ENCODE measurements at places on chromosomes 2 and 18. TPM values are rescaled to one million over a fixed set of nuclear protein-coding genes. Genes with fewer than 3 reads are reported as not detected.
A peak's percentile ranks its signal among the peaks of the same experiment; 100 is the strongest.

Gene EHBP1
- 29.1 TPM for total RNA-seq

Gene MAP3K20
- 30.9 TPM for total RNA-seq

Gene HOXD3
- total RNA-seq = not detected

Gene IDH1
- total RNA-seq = 61.1 TPM

Gene CXCR4
- total RNA-seq = 164 TPM

Gene POTEI
- total RNA-seq = 0.47 TPM

Gene INPP5D
- total RNA-seq = 0.47 TPM

- peaks cover 43% of the 10 kb centered on the region for H3K4me1 ChIP-seq
- H3K27ac ChIP-seq = no peak overlapping the region
- H3K36me3 ChIP-seq = no peaks in the 10 kb centered on the region
- H3K27me3 ChIP-seq = no peaks in the 10 kb centered on the region
- no peak overlapping the region for H3K4me3 ChIP-seq
These were observed 54.4 kb downstream of the LBH start for GRCh38 chr2:30285758-30286157.

DNA sequence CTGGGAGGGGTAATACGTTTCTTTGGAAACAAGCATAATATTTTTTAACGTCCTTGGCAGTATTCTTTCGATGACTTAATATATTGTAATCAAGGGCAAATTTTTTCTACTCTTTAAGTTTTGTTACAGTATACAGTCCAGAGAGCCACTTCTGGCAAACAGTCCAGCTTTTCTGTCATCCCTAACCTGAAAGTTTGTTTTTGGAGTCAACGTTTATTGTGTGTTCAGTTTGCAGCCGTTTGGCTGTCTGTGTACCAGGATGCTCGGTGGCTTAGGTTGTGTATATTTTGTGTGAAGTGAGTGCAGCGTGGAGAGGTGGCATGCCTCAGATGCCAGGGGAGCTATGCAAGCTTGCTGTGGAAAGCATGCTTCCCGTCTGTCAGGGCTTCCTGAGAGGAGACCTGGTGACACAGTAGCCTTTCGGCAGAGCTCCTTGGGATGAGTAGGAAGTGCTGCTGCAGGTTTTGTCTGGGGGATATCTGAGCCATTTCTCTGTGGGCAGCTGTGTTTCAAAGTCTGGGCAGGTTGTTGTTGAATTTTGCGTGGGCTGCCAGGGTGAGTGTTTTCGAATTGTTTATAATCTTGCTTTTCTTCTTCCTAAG, 14.7 kb downstream of the MAP3K20 start:
- H3K36me3 ChIP-seq = peaks cover 16% of the 10 kb centered on the region
- no peak overlapping the region for H3K4me3 ChIP-seq
- H3K27ac ChIP-seq = no peak overlapping the region
- no peaks in the 10 kb centered on the region for H3K4me1 ChIP-seq
- peak; percentile 15 for DNase-seq

DNA sequence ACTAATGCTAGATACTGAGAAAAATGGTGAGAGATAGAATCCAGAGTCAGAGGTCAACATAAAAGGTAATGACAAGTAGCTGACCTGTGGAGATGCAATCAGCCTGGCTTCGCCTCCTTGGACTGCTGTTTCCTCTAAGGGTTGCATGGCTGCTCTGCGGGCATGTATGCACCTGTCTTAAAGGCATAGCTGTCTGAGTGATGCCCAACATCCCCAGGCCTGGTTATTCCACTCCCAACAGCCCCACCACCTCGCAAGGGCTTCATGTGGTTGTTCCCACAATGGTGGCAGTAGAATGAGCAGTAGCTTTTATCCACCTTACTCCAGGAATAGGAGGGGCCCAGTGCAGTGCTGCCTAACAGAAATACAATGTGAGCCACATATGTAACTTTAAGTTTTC, 69.7 kb upstream of the ALK start:
- no peak overlapping the region for H3K4me3 ChIP-seq
- H3K27ac ChIP-seq = no peak overlapping the region
- DNase-seq = no peak
- no peaks in the 10 kb centered on the region for H3K4me1 ChIP-seq
- H3K27me3 ChIP-seq = peaks cover 7% of the 10 kb centered on the region

DNA sequence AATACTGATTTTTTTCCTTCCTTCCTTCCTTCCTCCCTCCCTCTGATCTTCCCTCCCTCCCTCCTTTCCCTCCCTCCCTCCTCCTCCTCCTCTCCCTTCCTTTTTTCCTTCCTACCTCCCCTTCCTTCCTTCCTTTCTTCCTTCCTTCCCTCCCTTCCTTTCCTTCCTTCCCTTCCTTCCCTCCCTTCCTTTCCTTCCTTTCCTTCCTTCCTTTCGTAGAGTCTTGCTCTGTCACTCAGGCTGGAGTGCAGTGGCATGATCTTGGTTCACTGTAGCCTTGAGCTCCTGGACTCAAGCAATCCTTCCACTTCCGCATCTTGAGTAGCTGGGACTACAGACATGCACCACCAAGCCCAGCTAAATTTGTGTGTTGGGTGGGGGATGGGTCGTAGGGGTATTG, 8.9 kb upstream of the TMEM131 start:
- DNase-seq = no peak
- no peaks in the 10 kb centered on the region for H3K27me3 ChIP-seq
- no peaks in the 10 kb centered on the region for H3K36me3 ChIP-seq
- no peak overlapping the region for H3K4me3 ChIP-seq
- no peak overlapping the region for H3K27ac ChIP-seq

GRCh38 chr2:45542013-45542412, 69.1 kb downstream of the SRBD1 start:
- DNase-seq = no peak
- H3K27me3 ChIP-seq = no peaks in the 10 kb centered on the region
- no peaks in the 10 kb centered on the region for H3K4me1 ChIP-seq
- no peak overlapping the region for H3K4me3 ChIP-seq
- H3K27ac ChIP-seq = no peak overlapping the region

- H3K27me3 ChIP-seq = no peaks in the 10 kb centered on the region
- H3K27ac ChIP-seq = no peak overlapping the region
- no peaks in the 10 kb centered on the region for H3K36me3 ChIP-seq
- no peak for DNase-seq
These were observed 87.1 kb downstream of the ACKR3 start for GRCh38 chr2:236656721-236657120.

DNA sequence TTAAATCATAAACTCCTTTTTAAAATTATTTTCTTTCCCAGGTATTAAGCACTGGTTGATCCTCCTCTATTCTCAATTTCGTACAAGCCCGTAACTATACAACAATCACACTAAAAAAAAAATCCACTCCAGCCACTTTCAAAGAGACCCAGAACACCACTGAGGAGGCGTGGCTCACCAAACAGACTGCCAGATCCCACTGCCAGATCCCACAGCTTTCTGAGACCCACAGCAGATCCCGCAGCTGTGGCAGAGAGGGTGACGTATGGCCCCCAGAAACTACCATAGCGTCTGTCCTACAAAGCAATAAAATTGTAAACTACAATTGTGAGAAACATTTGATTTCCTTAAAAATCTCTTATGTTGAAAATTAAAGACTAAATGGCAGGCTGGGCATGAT, 230.7 kb upstream of the PXDN start:
- DNase-seq = no peak
- no peak overlapping the region for H3K27ac ChIP-seq
- H3K4me3 ChIP-seq = no peak overlapping the region
- H3K36me3 ChIP-seq = no peaks in the 10 kb centered on the region
- H3K27me3 ChIP-seq = peaks cover 19% of the 10 kb centered on the region

DNA sequence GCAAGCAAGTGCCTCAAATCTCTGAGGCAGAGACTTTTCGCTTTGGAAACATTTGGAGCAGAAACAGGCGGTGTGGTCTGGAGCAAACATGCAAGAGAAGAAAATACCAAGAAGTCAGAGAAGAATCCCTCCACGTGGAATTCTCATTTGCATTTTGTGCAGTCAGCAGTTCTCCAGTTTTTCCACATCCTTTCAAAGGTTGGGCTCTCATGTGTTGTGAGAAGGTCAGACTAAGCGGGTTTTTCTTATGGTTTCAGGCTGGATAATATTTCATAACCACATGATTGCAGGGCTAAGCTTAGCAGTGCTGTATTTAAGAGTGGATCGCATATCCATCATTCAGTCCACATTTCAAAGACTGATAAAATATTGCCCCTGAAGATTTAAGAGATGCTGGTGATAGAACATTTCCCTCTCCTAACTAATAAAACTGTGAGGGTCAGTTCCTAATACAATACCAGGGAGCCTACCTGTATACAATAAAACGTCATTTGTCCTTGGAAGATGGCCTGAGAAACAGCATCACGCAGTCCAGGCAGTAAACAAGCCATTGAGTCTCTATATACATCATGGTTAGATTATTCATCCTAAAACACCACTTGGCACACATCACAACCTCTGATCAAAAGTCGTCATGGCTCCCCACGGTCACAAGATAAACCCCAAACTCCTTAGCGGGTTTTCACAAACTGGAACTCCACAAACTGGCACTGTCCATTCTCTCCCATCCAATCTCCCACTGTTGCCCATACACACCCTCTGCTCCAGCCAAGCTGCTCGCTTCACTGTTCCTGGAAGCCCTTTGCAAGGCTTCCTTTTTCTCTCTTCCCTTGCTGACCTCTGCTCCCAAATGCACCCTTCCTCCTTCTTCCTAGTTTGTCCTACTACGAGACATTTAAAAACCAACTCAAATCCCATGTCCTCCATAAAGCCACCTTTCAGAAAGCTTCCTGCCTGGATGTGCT, 31.5 kb downstream of the ANKRD44 start:
- H3K4me3 ChIP-seq = no peak overlapping the region
- H3K36me3 ChIP-seq = no peaks in the 10 kb centered on the region
- no peaks in the 10 kb centered on the region for H3K4me1 ChIP-seq
- no peaks in the 10 kb centered on the region for H3K27me3 ChIP-seq
- no peak for DNase-seq

DNA sequence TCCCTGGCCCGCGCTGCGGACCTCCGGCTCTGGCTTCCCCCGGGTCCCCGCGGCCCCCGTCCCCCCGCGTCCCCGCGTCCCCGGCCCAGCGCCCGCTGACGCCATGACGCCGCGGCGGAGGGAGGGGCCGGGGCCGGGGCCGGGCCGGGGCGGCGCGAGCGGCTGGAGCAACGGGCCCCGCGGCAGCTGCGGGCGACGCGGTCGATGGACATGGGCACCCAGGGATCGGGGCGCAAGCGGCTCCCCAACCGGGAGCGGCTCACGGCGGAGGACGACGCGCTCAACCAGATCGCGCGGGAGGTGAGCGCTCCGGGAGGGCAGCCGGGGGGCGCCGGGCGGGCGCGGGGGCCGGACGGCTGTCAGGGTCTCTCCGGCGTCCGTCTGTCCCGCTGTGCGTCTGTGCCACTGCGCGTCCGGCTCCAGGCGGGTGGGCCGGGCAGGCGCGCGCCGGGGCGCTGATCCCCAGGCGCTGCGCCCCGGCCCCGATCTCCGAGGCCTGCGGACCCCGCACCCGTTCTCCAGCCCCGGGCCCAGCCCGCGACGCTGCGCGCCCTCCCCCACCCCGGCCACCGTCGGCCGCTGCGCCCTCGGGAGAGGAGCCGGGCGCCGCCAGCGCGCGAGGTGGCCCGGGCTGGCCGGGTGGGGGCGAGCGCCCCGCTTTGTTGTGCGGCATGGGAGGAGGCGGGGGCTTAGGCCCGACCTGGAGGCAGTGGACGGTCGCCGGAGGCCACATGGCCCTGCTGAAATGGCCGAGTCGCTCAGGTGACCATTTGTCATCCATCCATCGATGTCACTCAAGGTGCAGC, at the start of gene LRRFIP1:
LRRFIP1 (plus strand) TSS at position 147 of the 806 bp plus-strand sequence; CDS start at position 205, 58 bp downstream.
- H3K4me1 ChIP-seq = peaks cover 72% of the 10 kb centered on the region
- H3K27ac ChIP-seq = peak within 1 kb of the TSS; percentile 35
- H3K4me3 ChIP-seq = peak within 1 kb of the TSS; percentile 88
- peak; percentile 60 for DNase-seq

- peaks cover 22% of the 10 kb centered on the region for H3K36me3 ChIP-seq
- peaks cover 41% of the 10 kb centered on the region for H3K4me1 ChIP-seq
- no peak overlapping the region for H3K4me3 ChIP-seq
- H3K27ac ChIP-seq = peak overlapping the region; percentile 31
These were observed 246.9 kb downstream of the GLI2 start for GRCh38 chr2:120982598-120982997.

DNA sequence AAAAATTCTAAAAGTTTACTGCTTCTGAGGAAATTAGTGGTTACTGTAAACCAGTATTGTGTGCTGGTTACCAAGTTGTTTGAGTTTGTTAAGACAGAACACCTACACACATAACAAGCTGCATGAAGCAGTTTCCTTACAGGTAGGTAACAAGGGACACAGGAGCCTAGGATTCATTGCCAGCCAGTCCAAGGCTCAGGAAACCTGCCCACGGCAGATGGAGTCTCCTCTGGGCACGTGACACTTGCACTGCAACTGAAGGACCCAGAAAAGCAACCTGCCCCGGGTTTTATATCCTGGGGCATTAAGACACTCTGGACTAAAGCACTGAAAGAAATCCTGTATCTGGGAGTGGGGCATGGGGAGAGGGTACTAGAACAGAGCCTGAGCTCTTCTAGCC, 639.3 kb downstream of the ADCYAP1 start:
- DNase-seq = no peak
- no peaks in the 10 kb centered on the region for H3K4me1 ChIP-seq
- H3K36me3 ChIP-seq = no peaks in the 10 kb centered on the region
- H3K27ac ChIP-seq = no peak overlapping the region
- H3K4me3 ChIP-seq = no peak overlapping the region

DNA sequence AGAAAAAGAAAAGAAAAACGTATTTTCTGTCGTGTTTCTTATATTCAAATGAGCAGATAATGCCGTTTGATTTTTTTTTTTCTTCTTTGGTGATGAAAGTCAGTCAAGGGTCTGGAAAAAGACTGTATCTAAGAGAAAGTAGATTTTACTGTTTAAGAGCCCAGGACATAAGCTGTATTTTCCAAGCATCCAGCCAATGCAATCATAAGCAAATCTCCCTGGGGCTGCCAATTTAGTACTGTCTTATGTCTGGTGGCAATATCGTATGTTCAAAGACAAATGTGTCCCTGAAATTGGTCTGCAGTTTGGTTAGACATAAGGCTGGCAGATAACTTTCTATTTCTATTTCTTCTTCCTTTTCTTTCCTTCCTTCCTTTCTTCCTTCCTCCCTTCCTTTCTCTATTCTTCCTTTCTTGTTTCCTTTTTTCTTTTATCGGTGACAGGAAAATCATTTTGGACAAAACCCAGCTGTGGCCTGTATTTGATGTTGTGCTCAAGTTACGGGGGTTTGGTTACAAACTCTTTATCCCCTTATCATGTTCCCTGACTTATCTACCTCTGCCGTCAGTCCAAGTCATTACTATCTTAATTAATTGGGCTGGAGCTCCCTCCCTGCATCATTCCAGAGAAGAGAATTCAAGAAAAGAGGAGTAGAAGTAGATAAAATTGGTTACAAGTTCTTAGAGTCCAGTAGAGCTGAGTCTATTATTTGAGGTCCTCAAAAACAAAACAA, 683.4 kb upstream of the FSHR start:
- peaks cover 2% of the 10 kb centered on the region for H3K4me1 ChIP-seq
- no peaks in the 10 kb centered on the region for H3K27me3 ChIP-seq

DNA sequence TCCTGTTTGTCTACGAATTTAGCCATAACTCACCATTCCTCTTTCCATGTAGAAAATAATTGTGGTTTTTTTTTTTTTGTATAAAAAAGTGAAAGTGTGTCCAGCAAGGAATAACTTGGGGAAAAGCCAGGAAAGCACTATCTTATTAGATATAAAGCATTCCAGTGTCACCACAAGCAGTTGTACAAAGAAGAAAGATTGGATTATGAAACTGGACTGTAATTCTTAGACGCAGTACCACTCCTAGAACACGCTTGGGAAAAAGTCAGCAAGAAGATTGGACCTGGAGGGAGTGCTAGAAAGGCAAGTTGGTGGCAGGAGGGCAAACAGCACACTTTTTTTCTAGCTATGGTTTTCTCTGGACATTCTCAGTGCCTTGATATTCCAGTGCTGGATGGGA, 186.7 kb downstream of the PARD3B start:
- H3K4me1 ChIP-seq = no peaks in the 10 kb centered on the region
- no peak for DNase-seq
- no peak overlapping the region for H3K4me3 ChIP-seq
- no peaks in the 10 kb centered on the region for H3K27me3 ChIP-seq

Measured in SJCRH30 (cell line).